ENCODE measurements at places on chromosomes 13 and 19.

- H3K27me3 ChIP-seq, result no peaks in the 10 kb centered on the region
- no peaks in the 10 kb centered on the region for H3K4me1 ChIP-seq
- H3K27ac ChIP-seq, result no peak overlapping the region
- H3K36me3 ChIP-seq, result no peaks in the 10 kb centered on the region
These were observed 2.6 kb upstream of the SLC10A2 start for GRCh38 chr13:103068836-103069235.

GRCh38 chr13:52711286-52711685, 28.3 kb downstream of the CNMD start:
- no peak overlapping the region for H3K4me3 ChIP-seq
- no peaks in the 10 kb centered on the region for H3K36me3 ChIP-seq
- H3K27ac ChIP-seq, result no peak overlapping the region
- no peaks in the 10 kb centered on the region for H3K27me3 ChIP-seq
- DNase-seq, result no peak
- no peaks in the 10 kb centered on the region for H3K4me1 ChIP-seq

- H3K4me1 ChIP-seq, result no peaks in the 10 kb centered on the region
- H3K27ac ChIP-seq, result no peak overlapping the region
- no peak overlapping the region for H3K4me3 ChIP-seq
- no peaks in the 10 kb centered on the region for H3K27me3 ChIP-seq
- DNase-seq, result no peak
These were observed 114.6 kb upstream of the ZNF91 start for GRCh38 chr19:23509686-23510450.

GRCh38 chr13:41833201-41833600, 127.7 kb downstream of the VWA8 start:
- peaks cover under 1% of the 10 kb centered on the region for H3K4me1 ChIP-seq
- H3K4me3 ChIP-seq, result no peak overlapping the region
- H3K36me3 ChIP-seq, result no peaks in the 10 kb centered on the region
- no peak overlapping the region for H3K27ac ChIP-seq
- H3K27me3 ChIP-seq, result no peaks in the 10 kb centered on the region

- no peaks in the 10 kb centered on the region for H3K36me3 ChIP-seq
- no peaks in the 10 kb centered on the region for H3K27me3 ChIP-seq
- H3K4me1 ChIP-seq, result peaks cover 5% of the 10 kb centered on the region
- no peak for DNase-seq
- no peak overlapping the region for H3K27ac ChIP-seq
These were observed 81.4 kb upstream of the IRS2 start for GRCh38 chr13:109867766-109868165.

GRCh38 chr13:21050288-21051197, 10.8 kb downstream of the LATS2 start:
- H3K4me3 ChIP-seq, result no peak overlapping the region
- no peak for DNase-seq
- H3K27ac ChIP-seq, result peak overlapping the region; percentile 81
- peaks cover 71% of the 10 kb centered on the region for H3K4me1 ChIP-seq

DNA sequence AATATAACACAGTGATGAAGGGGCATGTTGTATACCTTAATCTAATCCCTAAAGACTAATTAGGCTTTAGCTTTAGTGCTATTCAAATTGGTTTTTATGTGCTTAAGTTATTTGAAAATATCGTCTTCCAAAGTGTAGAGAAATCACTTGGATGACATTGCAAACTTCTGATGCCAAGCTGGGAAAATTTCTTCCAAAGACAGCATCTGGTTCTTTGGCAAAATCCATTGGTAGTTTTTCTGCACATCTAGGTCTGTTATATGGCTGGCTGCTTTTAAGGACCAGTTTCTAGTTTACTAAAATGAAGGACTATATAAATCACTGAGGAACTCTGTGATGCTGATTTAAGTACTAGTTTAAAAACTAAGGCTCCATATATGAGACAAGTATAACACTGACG, 2362.3 kb downstream of the PCDH9 start:
- H3K27ac ChIP-seq, result no peak overlapping the region
- DNase-seq, result no peak
- no peak overlapping the region for H3K4me3 ChIP-seq
- no peaks in the 10 kb centered on the region for H3K36me3 ChIP-seq

- H3K27me3 ChIP-seq, result no peaks in the 10 kb centered on the region
- H3K4me3 ChIP-seq, result peak overlapping the region; percentile 76
- H3K36me3 ChIP-seq, result no peaks in the 10 kb centered on the region
- no peak overlapping the region for H3K27ac ChIP-seq
- DNase-seq, result peak; percentile 80
These were observed 6.3 kb downstream of the PGLYRP1 start for GRCh38 chr19:46016426-46017094.

- no peak overlapping the region for H3K4me3 ChIP-seq
- DNase-seq, result no peak
- H3K27ac ChIP-seq, result no peak overlapping the region
These were observed 72.1 kb upstream of the SLC15A1 start for GRCh38 chr13:98824376-98825160.

- peaks cover 36% of the 10 kb centered on the region for H3K4me1 ChIP-seq
- no peaks in the 10 kb centered on the region for H3K27me3 ChIP-seq
- no peak for DNase-seq
These were observed 784 bp downstream of the BCL3 start for GRCh38 chr19:44749292-44749691.

- H3K36me3 ChIP-seq, result no peaks in the 10 kb centered on the region
- no peak overlapping the region for H3K4me3 ChIP-seq
- H3K27ac ChIP-seq, result no peak overlapping the region
- H3K4me1 ChIP-seq, result no peaks in the 10 kb centered on the region
- H3K27me3 ChIP-seq, result no peaks in the 10 kb centered on the region
- DNase-seq, result no peak
These were observed 580.6 kb upstream of the SPRY2 start for GRCh38 chr13:80921541-80921940.

- H3K4me3 ChIP-seq, result no peak overlapping the region
- no peak overlapping the region for H3K27ac ChIP-seq
- no peaks in the 10 kb centered on the region for H3K36me3 ChIP-seq
- no peak for DNase-seq
These were observed 12.7 kb upstream of the WBP4 start for GRCh38 chr13:41048640-41049039.

DNA sequence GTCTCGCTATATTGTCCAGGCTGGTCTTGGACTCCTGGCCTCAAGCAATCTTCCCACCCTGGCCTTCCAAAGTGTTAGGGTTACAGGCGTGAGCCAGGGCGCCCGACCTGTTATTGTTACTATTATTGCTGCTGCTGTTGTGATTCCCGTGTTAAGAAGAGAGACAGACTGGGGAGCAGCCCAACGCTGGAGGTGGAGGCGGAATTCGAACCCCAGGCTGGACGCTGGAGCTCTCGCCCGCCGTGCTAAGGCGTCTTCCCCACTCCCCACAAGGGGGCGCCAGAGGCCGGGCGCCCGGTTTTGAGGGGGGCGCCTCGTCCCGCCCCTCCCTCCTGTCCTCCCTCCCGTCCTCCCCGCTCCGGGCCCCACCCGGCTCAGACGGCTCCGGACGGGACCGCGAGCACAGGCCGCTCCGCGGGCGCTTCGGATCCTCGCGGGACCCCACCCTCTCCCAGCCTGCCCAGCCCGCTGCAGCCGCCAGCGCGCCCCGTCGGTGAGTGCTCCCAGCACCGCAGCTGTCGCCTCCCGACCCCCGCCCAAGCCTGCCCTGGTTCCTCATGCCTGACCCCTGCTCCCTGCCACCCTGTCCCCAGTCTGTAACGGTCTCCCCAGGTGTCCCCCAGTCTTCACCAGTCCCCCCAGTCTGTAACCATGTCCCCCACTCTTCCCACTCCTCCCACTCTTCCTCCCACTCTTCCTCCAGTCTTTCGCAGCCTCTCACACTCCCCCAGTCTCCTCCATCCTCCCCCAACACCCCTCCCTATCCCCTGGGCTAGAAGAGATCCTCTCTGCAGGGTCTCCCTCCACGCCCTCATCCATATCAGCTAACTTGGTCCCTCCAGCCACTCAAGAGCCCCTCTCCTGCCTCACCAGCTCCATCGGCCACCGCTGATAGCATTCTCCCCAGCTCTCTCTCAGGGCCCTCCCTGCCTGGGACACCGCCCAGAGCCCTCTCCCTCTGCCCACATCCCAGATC, at the start of gene EHD2:
Gene EHD2 (plus strand): TSS at position 377 of the 976 bp plus-strand sequence. CDS start 3,191 bp downstream, outside the sequence.
- no peaks in the 10 kb centered on the region for H3K27me3 ChIP-seq
- H3K4me3 ChIP-seq, result peak within 1 kb of the TSS; percentile 66
- H3K36me3 ChIP-seq, result peaks cover 11% of the 10 kb centered on the region
- H3K4me1 ChIP-seq, result peaks cover 5% of the 10 kb centered on the region
- peak; percentile 85 for DNase-seq

DNA sequence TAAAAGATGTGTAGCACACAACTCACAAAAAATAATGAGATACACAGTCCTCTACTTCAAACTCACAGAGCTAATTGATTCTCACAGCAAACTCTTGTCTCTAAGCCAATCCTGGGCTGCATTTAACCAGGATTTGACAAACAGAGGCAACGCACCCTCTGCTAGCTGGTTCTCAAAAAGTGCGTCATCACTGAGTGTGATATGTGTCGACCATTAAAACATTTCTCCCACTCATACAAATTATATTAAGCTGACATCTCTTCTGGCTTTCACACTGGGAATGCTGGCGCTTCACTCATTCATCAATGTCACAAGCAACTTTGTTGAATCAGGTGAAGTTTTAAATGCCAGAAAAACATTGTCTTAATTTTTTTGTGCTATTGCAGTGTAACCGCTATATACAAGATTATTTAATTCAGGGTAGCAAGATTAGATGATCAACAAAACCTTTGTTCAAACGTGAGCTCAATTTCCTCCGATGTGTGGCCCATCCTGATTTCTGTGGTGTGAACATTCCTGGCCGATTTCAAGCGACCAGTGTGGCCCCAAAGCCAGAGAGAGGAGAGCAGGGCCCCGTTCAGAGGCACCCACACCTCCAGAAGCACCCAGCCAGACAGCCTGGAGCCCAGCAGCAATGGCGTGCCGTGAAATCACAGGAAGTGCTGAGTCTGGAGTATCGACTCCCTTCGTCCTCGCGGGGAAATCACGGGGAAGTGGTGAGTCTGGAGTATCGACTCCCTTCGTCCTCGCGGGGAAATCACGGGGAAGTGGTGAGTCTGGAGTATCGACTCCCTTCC, 49.4 kb downstream of the RASA3 start:
- peaks cover 5% of the 10 kb centered on the region for H3K4me1 ChIP-seq
- H3K27me3 ChIP-seq, result no peaks in the 10 kb centered on the region
- DNase-seq, result no peak
- H3K27ac ChIP-seq, result no peak overlapping the region
- no peaks in the 10 kb centered on the region for H3K36me3 ChIP-seq

GRCh38 chr19:1407528-1408299, at the start of gene DAZAP1:
DAZAP1 (plus strand) TSS chr19:1407586; CDS start chr19:1407774, 188 bp downstream.
- peak within 1 kb of the TSS; percentile 95 for H3K27ac ChIP-seq
- H3K27me3 ChIP-seq, result no peaks in the 10 kb centered on the region
- H3K4me1 ChIP-seq, result peaks cover 43% of the 10 kb centered on the region
- no peaks in the 10 kb centered on the region for H3K36me3 ChIP-seq

- H3K36me3 ChIP-seq, result no peaks in the 10 kb centered on the region
- H3K4me3 ChIP-seq, result no peak overlapping the region
- H3K4me1 ChIP-seq, result no peaks in the 10 kb centered on the region
These were observed 1.6 kb upstream of the APOC1 start for GRCh38 chr19:44912854-44913253.

- peak overlapping the region; percentile 72 for H3K27ac ChIP-seq
- no peak overlapping the region for H3K4me3 ChIP-seq
- no peak for DNase-seq
- H3K27me3 ChIP-seq, result no peaks in the 10 kb centered on the region
- peaks cover 22% of the 10 kb centered on the region for H3K4me1 ChIP-seq
- peaks cover 26% of the 10 kb centered on the region for H3K36me3 ChIP-seq
These were observed 4.3 kb downstream of the RUVBL2 start for GRCh38 chr19:48997972-48998371.

- peak; percentile 87 for DNase-seq
- H3K27ac ChIP-seq, result peak within 1 kb of the TSS; percentile 72
- H3K4me3 ChIP-seq, result peak within 1 kb of the TSS; percentile 64
- H3K36me3 ChIP-seq, result peaks cover 68% of the 10 kb centered on the region
These were observed at the start of gene B3GNT8 for GRCh38 chr19:41426952-41427646. B3GNT8 (minus strand) TSS chr19:41427374; CDS start chr19:41426778, 596 bp downstream.

DNA sequence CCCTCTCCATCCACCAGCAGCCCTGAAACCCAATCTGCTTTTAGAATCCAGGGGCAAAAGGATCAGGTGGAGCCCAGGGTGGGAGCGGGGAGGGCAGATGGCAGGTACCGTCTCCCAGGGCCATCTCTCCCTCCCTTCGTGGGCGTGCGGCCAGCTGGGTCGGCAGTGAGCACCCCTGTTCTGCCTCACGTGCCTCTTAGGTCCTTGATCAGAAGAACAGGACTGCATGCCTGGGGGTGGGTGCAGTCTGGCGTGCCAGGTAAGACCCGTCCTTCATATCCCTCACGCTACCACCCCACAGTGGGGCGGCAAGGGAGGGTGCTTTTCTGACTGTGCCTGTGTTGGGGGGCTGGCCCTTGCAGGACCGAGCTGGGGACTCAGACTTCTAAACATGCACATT, 2.0 kb downstream of the SLC8A2 start:
- H3K27ac ChIP-seq, result no peak overlapping the region
- no peaks in the 10 kb centered on the region for H3K4me1 ChIP-seq
- no peak for DNase-seq
- no peak overlapping the region for H3K4me3 ChIP-seq
- H3K36me3 ChIP-seq, result no peaks in the 10 kb centered on the region
- H3K27me3 ChIP-seq, result peaks cover 17% of the 10 kb centered on the region

- no peaks in the 10 kb centered on the region for H3K36me3 ChIP-seq
- H3K27ac ChIP-seq, result no peak overlapping the region
- DNase-seq, result no peak
- no peaks in the 10 kb centered on the region for H3K27me3 ChIP-seq
These were observed 313.3 kb downstream of the ENOX1 start for GRCh38 chr13:43473437-43473836.

DNA sequence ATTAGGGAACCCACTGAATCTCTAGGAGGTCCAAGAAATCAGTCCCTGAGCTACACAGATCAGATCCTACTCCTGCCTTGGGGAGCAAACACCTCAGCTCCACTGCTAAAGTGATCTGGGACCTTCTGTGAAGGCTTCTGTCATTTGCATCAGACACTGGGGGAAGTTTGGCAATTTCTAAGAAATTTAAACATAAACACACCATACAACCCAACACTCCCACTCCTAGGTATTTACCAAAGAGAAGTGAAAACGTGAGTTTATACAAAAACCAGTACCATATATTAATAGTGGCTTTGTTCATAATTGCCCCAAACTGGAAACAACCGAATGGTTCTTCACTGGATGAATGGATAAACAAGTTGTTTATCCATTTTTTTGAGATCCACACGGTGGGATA, 7.3 kb upstream of the TYROBP start:
- H3K4me1 ChIP-seq, result no peaks in the 10 kb centered on the region
- H3K27me3 ChIP-seq, result peaks cover 3% of the 10 kb centered on the region
- DNase-seq, result no peak

DNA sequence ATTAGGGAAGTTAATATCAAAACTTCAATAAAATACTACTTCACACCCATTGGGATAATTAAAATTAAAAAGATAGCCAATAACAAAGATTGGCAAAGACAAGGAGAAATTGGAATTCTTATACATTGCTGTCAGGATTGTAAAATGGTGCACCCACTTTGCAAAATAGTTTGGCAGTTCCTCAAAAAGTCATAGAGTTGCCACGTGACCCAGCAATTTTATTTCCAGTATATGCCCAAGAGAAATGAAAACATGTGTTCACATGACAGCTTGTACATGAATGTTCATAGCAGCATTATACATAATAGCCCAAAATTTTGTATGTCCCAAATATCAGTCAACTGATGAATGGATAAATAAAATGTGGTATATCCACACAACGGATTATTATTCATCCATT, 3.3 kb downstream of the MBD3L1 start:
- no peak overlapping the region for H3K4me3 ChIP-seq
- H3K4me1 ChIP-seq, result peaks cover 6% of the 10 kb centered on the region
- peaks cover 7% of the 10 kb centered on the region for H3K36me3 ChIP-seq
- H3K27me3 ChIP-seq, result no peaks in the 10 kb centered on the region
- H3K27ac ChIP-seq, result no peak overlapping the region
- no peak for DNase-seq

- no peaks in the 10 kb centered on the region for H3K36me3 ChIP-seq
- peaks cover 8% of the 10 kb centered on the region for H3K4me1 ChIP-seq
- no peaks in the 10 kb centered on the region for H3K27me3 ChIP-seq
- no peak overlapping the region for H3K4me3 ChIP-seq
These were observed 185.4 kb upstream of the SERP2 start for GRCh38 chr13:44188257-44188656.
